ENCODE measurements at places on chromosomes 2 and 18.

- no peak for DNase-seq
Observed at GRCh38 chr2:126419403-126419802, 236.6 kb upstream of the GYPC start.

DNA sequence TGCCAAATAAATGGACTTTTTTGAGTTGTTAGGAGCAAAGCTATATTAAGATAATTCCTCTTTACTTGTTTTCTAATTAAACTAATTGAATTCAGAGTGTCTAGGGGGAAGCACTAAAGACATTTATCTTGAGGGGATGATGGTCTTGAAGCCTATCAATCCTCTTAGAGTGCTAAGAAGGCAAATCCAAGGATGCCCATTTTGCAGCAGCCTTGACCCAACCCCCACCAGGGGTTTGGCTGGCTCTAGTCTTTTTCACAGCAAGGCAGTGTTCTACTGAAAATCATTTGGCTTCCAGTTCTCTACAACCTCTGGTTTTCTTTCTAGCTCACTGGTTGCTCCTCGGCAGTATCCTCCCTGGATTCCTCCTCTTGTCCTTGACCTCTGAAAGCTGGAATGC, 6.5 kb upstream of the RAX start:
- DNase-seq = no peak

DNA sequence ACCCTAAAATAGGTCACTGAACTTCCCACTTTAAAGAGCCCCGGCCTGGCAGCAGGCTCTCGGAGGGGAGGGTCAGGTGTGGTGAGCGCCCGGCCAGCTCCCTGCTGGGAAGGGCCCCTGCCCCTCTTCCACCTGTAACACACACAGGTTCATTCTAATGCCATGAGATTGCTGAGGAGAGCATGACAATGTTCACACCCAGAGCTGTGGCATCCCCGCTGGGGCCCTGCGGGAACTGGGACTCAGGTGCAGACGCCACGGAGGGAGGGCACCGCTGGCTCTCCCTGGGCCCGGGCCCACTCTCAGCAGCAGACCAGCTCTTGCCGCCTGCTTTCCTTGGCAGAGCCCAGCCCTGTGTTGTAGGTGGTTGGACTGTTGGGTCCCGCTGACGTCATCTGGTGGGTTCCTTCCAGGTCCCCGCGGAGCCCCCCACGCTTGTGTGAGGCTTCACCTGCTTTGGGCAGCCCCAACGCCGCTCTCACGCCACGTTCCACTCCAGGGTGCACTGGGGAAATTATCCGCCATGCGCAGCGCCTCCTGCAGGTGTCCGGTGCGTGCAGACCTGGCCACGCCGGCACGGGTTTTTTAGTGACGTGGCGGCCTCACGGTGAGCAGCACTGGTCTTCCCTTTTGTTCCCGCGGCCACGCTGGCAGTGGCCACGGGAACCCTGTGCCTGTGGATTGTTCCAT, 50.4 kb upstream of the KCNG2 start:
- no peak for DNase-seq

GRCh38 chr2:111176867-111177266, 56.2 kb downstream of the BCL2L11 start:
- DNase-seq = no peak

DNA sequence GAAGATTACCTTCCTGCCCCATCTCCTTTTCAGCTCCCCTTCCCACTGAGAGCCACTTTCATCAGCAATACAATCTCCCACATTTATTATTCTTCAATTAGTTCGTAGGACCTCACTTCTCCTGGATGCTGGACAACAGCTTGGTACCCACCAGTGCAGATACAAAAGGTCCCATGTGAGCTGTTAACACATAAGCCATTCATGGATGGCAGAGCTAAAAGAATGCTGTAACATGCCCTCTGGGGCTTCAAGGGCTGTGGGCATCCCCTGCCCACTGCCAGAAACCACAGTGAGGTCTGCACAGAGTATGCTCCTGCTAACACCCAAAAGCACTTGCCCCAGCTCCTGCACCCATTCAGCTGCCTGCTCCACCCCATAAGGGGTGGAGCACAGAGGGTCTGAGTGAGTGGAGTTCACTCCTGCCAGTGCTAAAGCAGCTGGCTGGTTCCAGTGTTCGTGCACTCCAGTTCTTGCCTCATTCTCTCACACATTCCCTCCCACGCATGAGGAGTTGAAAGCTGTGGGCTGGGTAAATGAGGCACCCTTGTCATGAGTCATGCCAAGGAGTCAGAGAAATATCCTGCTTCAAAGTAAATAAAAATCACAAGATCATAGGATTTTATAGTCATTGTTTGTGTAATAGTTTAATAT, 305.9 kb upstream of the TMEFF2 start:
- peak; percentile 95 for DNase-seq

GRCh38 chr2:78541088-78541450, 484.4 kb upstream of the REG3G start:
- DNase-seq = no peak

GRCh38 chr2:6917761-6918421, 679 bp downstream of the RNF144A start:
- DNase-seq = no peak

DNA sequence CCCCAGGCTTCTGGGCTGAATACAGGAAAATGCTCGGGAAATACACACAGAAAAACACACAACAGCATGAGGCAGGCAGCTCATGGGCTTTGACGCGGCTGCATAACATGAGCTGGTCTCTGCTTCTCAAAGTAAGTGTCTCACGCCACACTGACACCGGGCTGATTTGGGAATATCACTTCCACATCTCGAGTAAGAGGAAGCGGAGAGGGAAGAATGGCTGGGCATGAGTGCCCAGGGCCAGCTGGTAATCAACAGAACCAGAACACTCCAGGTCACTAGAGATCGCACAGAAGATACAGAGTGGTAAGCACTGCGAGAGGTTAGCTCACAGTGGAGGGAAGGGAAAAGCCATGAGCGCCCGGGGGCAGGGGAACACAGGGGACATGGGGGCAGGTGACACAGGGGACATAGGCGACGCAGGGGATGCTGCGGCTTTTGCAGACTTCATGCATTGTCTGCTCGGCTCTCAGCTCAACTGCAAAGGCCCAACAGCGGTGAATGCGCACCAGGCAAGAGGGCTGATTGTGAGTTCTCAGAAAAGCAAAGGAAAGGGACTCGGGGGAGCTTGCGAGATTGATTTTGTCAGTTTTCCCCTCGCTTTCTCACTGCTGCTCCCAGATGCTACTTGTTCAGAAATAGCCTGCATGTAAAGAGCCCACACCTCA, 141.4 kb downstream of the MBP start:
- no peak for DNase-seq

GRCh38 chr18:32443706-32444215, 26.9 kb downstream of the GAREM1 start:
- no peak for DNase-seq

GRCh38 chr2:66433945-66434678, 813 bp upstream of the MEIS1 start:
- DNase-seq = peak; percentile 81

DNA sequence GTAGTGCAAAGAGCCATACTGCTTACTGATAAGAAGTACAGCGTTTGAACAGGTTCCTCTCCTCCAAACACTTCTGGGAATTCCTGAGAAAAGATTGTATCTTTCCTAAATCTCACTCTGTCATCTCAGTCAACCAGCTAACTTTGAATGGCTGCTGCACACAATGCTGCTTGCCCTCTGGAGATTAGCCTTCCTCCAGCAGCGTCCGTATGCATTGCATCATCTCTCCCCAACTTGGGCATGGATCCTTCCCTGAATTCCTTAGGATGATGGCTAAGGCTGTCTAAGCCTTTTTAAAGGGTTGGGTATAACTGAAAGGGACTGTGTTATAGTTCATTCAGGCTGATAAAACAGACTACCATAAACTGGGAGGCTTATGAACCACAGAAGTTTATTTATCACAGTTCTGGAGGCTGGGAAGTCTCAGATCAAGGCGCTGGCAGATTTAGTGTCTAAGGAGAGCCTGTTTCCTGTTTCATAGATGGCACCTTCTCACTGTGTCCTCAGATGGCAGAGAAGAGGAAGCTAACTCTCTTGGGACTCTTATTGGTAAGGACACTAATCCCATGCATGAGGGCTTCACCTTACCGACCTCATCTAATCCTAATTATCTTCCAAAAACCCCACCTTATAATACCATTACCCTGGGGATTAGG, 105.3 kb downstream of the PAX3 start:
- no peak for DNase-seq

GRCh38 chr18:73340135-73340977, 472.6 kb upstream of the NETO1 start:
- peak; percentile 28 for DNase-seq

DNA sequence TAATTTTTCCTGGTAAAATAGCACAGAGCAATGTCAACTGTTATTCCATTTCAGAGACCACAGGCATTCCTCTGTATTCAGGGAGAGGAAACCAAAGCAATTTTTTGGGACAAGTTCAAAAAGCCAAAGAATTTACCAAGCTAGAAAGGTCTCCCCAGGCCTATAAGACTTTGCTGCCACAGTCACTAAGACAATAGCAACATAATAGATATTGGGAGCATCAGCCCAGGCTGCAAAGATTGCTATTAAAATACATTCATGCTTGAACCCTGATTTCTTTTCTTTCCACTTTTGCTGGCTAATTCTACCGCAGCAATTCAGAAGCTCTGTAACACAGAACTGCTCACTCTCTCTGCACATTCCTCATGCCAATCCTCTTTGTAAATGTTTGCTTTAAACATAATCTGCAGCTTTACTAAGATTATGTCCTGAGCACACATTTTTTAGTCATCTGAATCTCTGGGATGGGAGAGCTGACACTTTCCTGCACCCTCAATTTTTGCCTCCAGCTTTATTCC, 76.3 kb downstream of the CLHC1 start:
- DNase-seq = peak; percentile 76

GRCh38 chr2:38185012-38185491, 109.1 kb upstream of the CYP1B1 start:
- no peak for DNase-seq

DNA sequence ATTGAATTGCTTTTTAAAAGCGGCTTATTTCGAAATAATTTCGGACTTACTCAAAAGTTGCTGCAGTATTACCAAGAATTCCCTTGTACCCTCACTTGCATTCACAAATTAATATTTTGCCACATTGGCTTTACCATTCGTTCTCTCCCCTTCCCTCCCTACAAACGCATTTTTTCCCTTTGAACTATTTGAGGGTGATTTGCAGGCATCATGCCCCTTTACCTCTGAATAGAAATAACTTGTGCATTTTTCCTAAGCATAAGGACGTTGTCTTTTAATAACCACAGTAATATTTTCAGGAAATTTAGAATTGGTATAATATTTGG, 608 bp downstream of the CCDC138 start:
- DNase-seq = no peak

- DNase-seq = no peak
Observed at GRCh38 chr18:74892066-74892627, 294.5 kb downstream of the ZNF407 start.

- no peak for DNase-seq
Observed at GRCh38 chr18:35132021-35132902, 91.0 kb downstream of the MAPRE2 start.

DNA sequence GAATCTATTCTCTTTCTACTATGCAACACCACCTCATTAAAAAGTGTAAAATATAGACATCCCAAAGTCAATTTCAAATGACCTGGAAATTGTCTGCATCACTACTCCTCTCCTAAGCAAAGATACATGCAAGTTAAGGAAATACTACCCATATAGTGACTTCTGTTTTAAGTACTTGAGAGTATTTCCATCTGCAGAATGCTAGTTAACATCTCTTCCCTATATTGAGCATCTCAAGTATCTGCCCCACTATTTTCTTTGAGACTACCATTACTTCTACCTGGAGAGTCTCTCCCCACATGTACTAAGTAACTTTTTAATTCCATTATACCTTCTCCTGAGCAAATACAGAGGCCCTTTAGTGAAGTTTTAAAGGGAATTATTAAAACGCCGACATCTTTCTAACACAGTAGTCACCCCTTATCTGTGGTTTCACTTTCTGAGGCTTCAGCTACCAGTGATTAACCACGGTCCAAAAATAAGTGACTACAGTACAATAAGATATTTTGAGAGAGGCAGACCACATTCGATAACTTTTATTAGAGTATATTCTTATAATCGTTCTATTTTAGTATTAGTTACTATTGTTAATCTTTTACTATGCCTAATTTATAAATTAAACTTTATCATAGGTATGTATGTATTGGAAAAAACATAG, 21.8 kb downstream of the CWC22 start:
- no peak for DNase-seq

GRCh38 chr2:46012618-46013240, 284.5 kb upstream of the EPAS1 start:
- no peak for DNase-seq

DNA sequence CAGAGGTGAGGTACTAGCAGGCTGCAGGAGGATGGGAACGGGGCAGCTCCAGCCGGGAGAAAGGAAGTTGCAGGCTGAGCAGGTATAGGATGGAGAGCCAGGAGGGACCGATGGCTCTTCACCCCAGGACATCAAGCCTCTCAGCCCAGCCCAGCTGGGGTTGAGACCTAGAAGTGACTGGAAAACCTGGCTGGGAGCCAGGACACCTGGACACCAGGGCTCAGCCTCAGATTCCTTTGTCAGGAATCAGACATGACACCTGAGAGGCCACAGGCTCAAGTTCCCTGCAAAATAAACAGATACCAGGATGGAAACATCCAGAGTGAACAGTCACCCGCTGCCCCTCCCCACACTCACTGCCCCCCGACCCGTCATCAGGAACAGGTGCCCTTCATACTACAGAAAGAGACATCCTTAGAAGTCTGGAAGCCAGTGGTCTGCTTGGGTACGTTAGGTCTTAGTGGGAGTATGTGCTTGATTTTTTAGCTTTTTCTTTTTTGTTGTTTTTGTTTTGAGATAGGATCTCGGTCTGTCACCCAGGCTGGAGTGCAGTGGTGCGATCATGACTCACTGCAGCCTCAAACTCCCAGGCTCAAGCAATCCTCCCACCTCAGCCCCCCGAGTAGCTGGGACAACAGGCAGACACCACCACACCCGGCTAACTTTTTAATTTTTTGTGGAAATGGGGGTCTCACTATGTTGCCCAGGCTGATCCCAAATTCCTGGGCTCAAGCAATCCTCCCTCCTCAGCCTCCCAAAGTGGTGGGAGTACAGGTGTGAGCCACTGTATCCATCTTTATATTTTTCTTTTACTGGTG, 95.7 kb upstream of the STPG4 start:
- DNase-seq = peak; percentile 20

DNA sequence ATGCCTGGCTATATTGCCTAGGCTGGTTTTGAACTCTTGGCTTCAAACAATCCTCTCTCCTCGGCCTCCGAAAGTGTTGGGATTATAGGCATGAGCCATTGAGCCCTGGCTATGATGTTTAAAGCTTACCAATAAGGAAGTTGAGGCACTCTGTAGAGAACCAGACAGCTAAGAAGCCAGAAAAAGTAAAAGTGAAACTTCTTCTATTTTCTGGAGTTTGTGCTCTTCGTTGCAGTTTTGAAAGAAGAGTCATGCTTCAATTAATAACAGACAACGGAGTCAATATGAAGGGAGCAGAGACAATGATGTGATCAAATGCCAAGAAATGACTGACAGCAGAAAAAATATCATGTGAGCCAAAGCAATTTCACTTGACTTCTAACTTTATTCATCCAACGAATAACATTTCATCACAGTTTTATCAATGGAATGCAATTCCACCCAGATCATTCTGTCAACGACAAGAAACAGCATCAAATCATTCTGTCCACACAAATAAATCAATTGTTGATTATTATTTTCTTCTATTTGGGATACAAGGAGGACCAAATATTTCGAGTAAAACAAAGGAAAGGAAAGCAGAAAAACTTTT, 175.5 kb upstream of the CELF4 start:
- DNase-seq = no peak

All from iris pigment epithelial cell (primary cell).